Sciatic nerve (tissue), 2 donors: ENCODE measurements at places on chromosomes 7 and 10.
A peak's percentile ranks its signal among the peaks of the same experiment; 100 is the strongest.

- DNase-seq, result no peak
These were observed 35.7 kb downstream of the PRKG1 start for GRCh38 chr10:51109801-51110533.

DNA sequence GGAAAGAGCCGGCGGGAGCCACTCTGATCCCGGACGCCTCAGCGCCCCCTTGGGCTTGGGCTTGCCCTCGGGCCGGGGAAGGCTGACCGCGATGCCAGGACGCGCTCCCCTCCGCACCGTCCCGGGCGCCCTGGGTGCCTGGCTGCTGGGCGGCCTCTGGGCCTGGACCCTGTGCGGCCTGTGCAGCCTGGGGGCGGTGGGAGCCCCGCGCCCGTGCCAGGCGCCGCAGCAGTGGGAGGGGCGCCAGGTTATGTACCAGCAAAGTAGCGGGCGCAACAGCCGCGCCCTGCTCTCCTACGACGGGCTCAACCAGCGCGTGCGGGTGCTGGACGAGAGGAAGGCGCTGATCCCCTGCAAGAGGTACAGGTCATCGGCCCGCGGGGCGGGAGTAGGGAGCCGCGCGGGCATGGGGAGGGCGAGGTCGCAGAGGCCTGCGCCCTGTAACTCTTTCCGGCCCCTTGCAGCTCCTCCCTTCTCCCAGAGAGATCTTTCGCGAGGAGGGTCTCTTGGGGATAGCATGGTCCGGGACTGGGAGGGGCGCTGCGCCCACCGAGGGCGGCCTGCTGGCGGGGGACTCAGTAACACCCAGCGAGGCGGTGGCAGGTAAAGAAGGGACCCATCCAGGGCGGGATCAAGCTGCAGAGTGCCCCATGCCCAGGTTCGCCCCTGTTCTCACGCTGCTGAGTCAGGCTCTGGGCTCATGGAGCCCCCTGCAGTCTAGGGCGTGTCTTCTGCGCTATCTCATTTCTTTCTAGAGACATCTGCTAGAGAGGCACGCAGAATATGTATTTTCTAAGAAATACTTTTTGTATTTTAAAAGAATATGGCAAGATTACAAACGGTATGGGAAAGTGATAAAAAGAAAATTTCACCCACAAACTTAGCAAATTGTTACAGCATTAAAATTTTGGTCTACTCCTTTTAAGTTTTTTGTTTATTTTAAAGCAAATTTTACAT is 687 bp downstream of the EPDR1 start:
- peak; percentile 67 for DNase-seq

GRCh38 chr10:58064714-58065528 is 202.8 kb downstream of the IPMK start:
- DNase-seq, result no peak

DNA sequence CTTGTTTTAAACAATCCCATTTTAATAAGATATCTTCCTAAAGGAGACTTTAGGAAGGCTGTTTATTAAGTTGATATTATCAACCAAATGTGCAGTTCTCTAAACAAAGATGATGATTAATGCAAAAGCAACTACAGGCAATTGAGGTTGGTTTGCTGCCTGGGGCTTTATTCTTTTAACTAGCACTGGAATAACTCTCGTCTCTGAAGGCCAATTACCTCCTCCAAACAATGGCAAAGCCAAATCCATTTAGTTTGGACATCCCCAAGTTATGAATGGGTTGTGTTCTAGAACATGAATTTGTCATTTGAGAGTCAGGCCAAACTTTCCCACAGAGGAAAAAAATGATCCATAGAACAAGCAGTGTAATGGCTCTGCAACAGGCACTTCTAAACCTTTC is 114.1 kb downstream of the SLC16A9 start:
- no peak for DNase-seq

DNA sequence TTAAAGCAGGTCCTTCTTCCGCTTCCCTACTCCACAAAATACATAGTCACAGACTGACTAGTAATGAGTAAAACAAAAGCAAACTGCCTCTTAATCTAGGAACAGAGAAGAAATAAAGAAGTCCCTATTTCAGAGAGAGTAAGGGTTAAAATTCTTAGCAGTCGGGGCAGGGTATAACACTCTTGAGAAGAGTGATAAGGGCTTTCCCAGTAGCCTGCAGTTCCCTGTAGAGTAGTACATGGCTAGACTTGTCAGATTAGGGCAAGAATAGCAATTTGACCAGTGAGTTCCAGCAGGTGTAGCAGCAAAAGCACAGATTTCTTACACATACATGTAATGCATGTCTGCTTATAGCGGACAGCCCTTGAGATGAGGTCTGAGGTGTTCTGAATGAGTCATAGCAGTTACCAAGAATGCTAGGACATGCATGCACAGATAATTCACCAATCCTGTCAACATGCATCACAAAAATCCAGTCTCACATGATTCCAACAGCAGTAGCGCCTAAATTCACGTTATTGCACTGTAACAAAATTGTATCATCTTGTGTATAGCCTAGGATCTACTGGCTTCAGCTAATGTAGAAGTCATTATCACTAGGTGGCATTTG is 40.7 kb downstream of the BTRC start:
- no peak for DNase-seq

DNA sequence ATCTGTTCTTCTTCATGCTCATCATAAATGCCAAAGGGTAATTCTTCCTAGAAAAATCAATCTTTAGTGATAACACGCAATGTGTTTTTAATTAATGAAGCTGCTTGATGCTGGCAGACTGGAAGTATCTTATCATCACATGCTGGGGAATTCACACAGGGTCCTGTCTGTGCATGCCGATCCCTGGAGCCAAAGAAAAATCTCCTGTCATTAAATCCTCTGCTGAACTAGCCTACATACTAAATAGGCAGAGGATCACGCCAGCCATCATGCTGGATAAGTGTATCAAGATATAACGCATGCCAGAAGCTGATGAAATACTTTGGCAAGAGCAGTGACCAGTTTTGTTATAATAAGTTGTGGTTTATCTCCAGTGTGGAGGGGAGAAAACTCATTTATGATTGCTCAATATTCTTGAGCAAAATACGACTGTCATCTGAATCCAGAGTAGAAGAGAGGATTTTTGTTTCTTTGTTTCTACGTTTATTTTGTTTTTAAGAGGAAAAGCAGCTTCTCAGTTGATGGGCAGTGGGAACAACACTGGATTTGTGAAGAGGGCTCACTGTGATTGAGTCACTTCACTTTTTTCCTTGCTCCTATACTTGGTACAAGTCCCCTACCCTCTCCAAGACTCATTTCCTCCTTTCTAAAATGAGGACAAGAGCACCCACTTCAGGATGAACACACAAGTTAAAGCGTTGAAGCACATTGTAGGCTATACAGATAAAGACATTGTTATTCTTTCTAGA is 649.1 kb downstream of the TNS3 start:
- DNase-seq, result peak; percentile 61

DNA sequence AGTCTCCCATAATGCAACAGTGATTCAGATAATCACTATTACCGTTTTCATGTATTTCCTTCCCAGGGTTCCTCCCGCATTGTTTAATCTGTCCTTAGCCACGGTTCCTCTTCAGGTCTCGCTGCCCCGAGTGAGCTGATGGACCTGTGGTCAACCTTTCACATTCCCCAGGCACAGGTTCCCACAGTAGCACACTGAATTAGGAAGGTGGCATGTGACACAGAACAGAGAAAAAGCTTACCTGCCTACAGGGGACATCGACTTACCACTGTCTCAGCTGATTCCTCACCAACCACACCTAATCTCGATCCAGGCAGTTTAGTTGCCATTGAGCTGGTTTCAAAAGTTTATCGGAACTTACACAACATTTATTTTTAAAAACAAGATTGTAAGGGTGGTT is 72.2 kb downstream of the MTURN start:
- DNase-seq, result no peak

- peak; percentile 21 for DNase-seq
These were observed 2.4 kb upstream of the GRID1 start for GRCh38 chr10:86368987-86369386.

DNA sequence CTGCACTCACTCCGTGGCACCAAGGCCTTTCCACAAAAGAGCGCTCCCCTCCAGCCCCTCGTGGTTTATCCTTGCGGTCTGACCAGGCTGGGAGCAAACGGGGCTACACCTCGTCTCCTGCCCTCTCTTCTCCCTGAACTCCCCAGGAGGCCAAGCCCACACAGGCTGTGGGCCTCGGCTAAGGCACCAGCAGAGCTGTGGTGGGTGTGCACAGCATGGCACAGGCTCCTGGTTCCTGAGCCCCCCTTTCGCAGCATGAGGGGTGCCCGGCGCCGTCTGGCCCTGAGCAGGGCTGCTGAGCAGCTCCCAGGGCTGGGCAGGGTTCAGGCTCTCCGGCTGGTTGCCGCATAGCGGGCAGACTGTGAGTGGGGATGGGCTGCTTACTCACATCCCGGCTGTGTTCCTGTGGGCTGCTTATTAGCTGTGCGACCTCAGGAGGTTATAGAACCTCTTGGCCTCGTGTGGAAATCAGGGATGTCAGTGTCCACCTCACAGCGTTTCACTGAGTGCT is 90.4 kb downstream of the ZMIZ1 start:
- no peak for DNase-seq

GRCh38 chr7:28136420-28136819 is 44.2 kb downstream of the JAZF1 start:
- no peak for DNase-seq

DNA sequence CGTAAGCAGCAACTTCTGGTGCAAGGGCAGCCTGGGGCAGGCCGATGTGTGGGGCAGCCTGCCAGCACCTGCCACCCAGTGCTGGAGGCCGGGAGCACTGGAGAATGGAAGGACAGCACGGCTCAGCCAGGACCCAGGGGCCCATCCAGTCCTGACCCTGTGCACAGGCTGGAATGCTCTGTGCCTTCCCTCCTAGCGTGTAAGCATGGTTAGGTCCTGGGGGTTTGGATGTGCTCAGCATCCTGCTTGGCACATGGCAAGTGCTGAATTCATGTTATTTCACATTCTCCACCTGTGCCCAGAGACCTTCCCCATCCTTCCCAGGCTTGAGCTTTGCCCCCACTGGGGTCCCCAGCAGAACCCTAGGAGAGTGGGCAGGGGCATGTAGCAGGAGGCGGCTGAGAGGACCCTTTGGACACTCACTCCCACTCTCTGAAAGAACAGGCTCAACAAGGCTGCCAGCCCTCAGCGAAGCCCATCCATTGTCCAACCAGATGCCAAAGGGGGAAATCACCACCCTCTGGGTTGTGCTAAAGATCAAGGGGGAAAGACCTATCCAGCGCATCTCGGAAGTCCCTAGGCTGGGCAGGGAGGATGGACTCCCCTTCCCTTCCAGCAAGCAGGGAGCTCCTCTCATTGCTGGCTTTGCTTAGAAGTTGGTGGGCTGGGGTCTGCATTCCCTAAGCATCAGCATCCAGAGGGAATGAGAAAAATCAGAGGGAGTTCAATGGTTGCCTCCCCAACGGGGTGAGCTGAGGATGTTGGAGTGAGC is 29.7 kb downstream of the ANXA8 start:
- DNase-seq, result no peak

- no peak for DNase-seq
These were observed 7.1 kb upstream of the UNCX start for GRCh38 chr7:1225441-1226185.

DNA sequence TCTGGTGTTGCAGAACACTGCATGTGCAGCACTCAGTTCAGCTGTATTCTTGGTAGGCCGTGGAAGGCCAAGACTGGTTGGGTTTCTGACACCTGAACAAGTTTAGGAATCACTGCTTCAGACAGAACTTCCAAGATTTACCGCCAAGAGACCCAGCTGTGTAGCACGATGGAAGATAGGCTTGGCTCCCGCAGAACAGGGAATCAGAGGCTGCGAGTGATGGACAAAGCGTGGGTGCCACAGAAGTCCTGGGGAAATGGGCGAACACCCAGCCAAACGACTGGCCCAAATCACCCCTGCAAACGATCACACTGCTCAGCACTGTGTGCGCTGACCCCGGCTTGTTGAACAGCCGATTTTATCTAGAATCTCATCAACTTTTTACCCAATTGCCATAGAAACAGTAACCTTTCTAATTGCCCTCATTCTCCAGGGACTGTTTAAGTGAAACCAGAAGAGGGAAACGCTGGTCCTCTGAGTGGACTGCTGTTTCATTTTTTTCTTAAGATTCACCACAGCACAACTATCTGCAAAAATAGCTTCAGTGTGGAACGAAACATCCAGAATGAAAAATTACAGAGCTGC is 17.9 kb downstream of the ZFAND2A start:
- peak; percentile 38 for DNase-seq

- DNase-seq, result peak; percentile 26
These were observed 12.8 kb downstream of the CPXM2 start for GRCh38 chr10:123878666-123879303.
